ENCODE measurements at places on chromosomes 2 and 18.
A peak's percentile ranks its signal among the peaks of the same experiment; 100 is the strongest.

DNA sequence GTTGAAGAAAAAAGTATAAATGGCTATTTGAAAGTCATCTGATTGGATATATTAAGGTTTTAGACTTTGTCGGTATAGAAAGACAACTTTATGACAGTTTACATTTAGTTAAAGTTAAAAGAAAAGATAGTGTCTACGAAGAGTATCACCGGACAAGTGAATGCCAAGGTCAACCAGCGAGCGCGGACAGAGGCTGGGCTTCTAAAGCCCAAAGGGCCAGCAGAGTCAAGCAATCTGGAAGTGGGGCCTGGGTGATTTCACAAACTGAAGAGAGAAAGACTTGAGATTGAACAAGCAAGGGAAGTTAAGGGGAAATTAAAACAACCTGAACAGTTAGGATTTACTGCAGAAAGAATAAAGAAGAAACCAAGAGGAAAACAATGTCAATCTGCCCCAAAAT lies 16.3 kb downstream of the ZNF521 start:
- DNase-seq, result no peak

GRCh38 chr2:45637440-45637839 lies 14.0 kb upstream of the PRKCE start:
- DNase-seq, result no peak

DNA sequence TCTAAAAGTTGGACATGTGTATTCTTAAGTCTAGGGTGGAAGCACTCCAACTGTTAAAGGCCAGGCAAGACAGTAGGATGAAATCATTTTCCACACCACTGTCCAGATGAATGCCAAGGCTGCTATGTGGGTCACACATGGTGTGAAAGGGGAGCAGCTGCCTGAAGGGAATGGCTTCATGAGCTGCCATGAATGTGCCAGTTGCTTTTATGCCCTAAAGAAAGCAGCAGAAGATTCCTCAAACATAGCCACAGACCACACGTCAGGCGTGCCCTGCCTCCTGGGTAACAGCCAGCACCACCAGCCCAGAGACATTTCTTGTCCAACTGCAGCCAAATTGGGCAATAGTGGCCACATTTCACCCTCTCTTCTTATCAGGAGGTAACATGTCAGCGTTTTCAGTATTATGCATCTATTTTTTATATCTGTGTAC lies 130.2 kb downstream of the MTCL1 start:
- DNase-seq, result peak; percentile 37

- DNase-seq, result no peak
Measured at GRCh38 chr2:239361311-239361642, 39.5 kb downstream of the HDAC4 start.

DNA sequence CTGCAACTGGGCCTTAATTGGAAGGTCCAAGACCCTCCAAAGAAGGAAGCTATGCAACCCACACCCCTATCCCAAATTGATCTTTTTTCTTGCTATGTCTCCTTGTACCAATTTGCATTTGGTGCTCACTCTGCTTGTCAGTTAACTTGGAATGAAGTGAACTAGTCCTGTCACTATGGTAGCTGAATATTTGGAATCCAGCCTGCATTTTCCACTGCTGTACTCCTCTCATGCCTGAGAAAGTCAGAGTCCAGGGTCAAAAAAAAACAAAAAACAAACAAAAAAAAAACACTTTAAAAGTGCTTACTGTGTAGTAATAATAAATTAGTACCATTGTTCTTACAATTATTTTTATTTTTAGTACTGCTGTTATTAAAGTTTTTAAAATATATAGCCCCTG lies 462.8 kb upstream of the SLC8A1 start:
- no peak for DNase-seq

- DNase-seq, result no peak
Measured at GRCh38 chr2:104757056-104757455, 96.9 kb upstream of the POU3F3 start.

GRCh38 chr2:95333888-95334338 lies 36.8 kb downstream of the KCNIP3 start:
- DNase-seq, result peak; percentile 97

DNA sequence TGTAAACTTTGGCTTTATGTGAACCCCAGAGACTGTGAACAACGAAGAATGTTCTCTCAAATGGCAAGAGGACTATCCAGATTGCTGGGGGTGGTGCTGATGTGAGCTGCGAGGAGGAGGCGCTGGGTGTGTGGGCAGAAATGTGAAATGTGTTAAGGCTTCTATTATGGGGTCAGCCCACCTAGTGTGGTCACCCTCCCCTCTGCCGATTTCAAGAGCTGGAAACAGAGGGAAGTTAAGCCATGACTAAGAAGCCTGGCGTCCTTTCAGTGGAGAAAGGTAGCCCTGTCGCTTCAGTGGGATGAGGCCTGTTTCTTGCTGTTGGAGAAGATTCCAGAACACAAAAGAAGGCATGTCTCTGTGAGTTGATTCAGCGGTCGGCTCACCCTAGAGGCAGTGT lies 89.0 kb upstream of the KCTD1 start:
- no peak for DNase-seq

DNA sequence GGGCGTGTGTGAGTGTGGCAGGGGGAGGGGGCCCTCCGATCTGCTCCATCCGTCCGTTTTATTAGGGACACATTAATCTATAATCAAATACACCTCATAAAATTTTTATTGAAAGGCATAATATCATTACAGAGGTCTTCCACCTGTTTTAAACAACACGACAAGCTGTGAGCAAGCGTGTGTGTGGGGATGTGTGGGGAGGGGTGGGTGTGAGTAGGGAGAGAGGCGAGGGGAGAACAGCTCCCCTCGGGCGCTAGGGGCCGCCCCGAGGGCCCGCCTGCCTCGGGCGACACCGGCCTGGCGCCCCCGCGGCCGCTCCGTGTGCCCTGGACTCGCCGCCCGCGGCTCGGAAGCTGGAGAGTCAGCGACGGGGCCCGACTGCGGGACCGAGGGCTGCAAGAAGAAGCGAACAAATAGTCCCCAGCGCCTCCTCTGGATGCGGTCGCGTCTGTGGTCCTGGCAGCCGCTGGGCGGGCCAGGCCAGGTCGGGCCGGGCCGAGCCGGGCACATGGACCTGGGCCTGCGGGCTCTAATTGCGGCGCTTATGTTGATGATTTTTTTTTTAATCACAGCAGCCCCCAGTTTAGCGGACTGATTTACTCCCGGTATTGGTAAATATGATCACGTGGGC lies 352 bp upstream of the HOXD9 start:
- DNase-seq, result no peak

DNA sequence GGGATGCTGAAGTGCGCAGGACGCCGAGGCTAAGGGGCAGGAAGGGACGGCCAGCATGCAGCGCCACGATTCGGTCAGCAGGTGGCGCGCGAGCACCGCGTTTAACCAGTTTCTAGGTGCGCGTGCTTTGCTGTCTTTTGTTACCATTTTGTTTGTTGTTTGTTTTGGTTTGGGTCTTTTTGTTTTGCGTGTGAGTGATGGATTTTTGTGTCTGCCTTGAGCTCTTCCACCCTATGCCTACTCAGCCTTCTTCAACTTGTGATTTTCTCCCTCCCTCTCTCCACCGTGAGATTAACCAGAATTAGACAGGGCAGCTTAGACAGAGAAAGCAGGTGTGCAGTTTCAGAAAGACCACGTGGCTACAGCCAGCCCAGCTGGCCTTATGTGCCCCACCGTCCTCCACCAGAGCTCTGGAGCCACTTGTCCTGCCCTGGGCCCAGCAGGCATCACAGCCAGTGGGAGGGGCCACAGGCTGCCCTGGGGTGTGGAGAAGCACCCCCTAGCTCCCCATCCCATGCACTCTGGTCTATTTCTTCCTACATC lies 180.2 kb downstream of the RNF144A start:
- no peak for DNase-seq

DNA sequence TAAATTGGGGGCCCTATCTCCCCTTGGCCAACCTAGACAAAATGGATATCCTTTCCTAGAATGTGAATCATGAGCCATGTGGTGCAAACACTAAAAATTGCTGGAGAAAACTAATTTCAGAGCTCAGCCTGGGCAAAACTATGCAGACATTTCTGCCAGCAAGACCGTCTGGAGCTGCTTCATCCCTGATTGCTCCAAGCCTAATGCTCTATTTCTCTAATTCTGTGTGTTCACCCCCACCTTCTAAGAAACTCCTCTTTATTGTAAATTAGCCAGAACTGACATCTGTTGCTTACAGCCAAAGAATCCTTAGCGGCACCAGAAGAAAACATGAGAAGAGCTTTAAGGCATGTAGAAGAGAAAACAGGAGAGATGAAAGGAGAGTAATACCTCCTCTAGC lies 337.7 kb upstream of the CHAC2 start:
- no peak for DNase-seq

- DNase-seq, result no peak
Measured at GRCh38 chr18:3651266-3651665, 201.3 kb downstream of the TGIF1 start.

DNA sequence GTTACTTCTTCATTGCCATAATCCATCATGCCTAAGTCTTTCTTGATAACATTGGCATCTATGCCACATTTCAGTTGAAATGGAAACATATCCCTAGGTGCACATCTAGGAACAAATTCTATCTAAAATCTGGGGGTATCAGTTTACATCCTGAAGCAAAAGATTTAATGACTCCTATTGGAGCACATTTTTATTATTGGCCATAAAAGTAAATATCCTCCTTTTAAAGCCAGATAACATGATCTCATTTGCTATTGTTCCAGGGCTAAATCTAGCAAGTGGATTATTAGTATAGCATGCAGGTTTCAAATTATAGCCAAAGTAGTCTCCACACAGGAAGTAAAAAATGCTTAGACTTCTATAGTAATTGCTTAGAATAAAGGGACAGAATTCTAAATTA lies 193.2 kb downstream of the CDH2 start:
- no peak for DNase-seq

DNA sequence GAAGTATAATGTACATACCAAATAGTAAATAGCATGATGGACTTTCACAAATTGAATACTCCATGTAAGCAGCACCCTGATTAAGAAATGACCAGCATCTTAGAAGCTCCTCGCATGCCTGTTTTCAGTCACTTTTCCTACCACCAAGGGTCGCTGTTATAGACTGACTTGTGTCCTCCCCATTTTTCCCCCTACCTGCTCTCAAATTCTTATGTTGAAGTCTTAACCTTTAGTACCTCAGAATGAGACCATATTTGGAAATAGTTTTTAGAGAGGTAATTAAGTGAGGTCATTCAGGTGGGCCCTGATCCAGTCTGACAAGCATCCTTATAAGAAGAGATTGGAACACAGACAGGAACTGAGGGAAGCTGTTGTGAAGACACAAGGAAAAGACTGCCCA lies 125.9 kb downstream of the LYPD6 start:
- no peak for DNase-seq

GRCh38 chr2:118968961-118969733 lies 27.2 kb downstream of the MARCO start:
- no peak for DNase-seq

- no peak for DNase-seq
Measured at GRCh38 chr2:232838406-232838874, 31.6 kb upstream of the SNORC start.

DNA sequence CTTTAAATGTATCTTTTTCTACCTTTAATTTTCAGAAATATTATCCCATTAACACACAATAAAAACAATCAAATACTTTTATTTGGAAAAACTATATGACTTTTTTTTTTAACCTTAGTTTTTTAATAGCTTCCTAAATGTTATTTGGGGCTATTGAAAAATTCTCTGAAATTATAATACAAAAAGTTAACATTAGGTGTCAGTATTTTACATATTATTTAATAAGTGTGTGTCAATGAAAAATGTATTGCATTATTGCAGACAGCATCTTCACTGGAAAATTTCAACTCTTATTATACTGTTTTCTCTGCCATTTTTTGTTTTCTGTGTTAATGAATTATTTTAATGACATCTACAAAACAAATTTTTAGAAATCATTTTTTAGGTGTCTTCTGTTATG lies 51.1 kb upstream of the ARHGAP15 start:
- DNase-seq, result no peak

- no peak for DNase-seq
Measured at GRCh38 chr2:30157616-30158015, 10.8 kb downstream of the YPEL5 start.

DNA sequence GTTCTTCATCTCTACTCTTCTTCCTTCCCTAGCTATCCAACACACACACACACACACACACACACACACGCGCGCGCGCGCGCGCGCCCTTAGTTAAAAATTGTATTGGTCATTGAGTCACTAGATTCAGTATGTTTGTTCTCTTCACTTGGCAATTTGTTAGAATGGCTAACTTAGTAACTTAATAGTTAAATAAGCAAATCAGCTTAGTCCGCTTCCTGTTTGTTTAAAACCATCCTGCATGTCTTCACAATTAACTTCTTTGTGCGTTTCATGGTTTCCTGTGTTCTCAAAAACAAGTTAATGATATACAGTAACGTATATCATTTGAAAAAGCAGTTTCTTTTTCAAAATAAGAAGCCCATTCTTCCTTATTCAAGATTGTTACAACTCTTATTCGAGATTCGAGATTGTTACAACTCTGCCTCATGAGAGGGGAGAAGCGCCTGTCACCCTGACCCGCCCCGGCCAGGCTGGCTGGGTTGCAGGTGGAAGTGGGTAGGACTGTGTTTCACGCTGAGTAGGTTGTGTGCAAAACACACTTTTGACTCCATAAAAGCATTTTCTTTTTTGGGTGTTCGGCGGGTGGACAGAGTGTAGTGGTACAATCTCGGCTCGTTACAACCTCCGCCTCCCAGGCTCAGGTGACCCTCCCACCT lies 9.5 kb upstream of the CNNM3 start:
- DNase-seq, result no peak

DNA sequence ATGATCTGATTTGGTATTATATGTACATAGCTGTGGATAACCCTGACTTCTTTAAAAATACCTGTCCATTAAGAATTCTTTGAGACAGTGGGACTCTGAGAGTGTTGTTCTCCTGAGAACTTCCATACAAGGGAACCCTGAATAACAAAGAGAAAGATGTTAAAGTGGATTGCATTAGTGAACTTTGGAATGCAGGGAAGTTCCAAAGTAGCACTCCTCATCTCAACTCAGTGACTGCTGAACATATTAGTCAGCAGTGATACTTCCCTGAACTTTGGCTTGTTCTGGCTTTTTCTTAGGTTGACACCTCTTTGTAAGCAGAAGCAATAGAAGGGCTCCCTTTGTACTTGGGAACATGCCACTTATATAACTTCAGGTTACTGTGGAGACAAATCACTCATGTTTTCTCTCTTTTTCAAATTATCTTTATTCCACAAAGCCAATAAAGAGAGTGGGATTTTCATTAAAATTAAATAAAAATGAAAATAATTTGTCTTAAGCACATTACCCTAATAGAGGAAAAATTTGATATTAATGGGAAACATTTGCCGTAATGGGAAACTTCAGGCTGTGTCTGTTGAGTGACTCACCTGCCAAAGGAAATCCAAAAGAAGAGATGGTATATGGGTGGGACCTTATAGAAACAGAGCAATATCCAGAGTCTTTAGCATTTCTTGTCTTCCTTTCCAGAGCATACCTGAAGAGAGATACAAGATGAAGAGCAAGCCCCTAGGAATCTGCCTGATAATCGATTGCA lies 33.3 kb downstream of the CFLAR start:
- DNase-seq, result peak; percentile 73

All from BJ (cell line).